GM20000 (cell line): ENCODE measurements at places on chromosomes 3 and 15.

DNA sequence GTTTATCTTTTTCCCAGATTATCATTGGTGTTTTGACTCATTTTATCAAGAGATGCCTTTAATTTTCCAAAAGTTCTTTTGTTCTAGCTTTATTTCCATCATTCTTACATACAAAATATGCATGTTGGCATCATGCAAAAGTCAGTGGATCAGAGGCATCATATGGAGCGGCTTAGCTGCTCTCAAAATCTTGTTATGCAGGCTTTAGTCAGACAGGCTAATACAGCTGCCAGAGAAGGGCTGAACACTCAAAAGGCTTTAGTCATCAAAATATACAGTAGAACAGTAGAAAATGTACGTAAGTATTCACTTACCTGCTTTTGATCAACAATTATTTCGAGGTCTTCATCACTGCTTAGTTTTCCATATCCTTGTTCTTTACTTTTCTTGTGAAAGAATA is 65.5 kb downstream of the PEX5L start:
- DNase-seq = no peak

DNA sequence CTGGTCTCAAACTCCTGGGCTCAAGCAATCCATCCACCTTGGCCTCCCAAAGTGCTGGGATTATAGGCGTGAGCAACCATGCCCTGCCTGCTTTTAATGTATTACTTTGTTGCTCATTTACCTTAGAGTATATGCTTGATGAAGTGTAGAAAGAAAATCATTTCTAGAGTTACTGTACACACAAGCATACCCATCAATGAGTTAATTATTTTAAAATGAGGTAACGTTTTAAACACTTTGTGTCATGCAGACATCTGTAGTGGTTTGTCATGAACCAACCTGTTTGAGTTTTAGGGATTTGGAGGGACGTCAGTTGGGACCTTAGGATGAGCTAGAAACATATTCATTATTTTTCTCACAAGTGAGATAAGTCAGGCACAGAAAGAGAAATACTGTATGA is 332.4 kb upstream of the IGF1R start:
- no peak for DNase-seq

- no peak for DNase-seq
Observed at GRCh38 chr3:98500019-98500418, 2.5 kb downstream of the OR5K2 start.

DNA sequence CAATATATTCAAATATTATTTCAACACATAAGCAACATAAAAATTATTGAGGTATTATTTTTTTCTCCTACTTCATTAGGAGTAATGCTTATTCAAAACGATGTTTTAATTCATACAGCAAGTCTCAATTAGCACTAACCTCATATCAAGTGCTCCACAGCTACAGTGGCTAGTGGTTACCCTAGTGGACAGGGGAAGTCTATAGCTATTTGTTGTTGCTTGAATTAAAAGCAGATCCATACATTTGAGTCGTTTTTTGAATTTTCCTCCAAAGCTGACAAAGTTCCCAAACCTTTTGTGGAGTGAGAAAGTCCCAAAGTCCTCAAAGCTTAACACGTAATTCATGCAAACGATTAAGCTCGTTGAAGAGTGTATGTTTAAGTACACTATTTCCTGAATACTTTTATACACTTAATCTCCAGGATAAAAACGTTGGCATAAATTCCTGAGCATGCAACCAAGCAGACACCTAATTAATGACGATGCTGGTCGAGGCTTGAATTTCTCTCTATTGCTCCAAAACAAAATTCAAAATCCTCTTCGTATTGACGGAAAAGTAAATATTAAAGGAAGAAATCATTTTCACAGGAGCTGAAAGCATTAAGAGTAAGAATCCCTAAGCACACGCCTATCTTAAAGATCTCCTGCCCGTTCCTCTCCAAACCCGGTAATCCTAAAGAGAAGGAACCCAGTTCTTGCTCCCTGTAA is 985 bp downstream of the VPS13C start:
- no peak for DNase-seq

DNA sequence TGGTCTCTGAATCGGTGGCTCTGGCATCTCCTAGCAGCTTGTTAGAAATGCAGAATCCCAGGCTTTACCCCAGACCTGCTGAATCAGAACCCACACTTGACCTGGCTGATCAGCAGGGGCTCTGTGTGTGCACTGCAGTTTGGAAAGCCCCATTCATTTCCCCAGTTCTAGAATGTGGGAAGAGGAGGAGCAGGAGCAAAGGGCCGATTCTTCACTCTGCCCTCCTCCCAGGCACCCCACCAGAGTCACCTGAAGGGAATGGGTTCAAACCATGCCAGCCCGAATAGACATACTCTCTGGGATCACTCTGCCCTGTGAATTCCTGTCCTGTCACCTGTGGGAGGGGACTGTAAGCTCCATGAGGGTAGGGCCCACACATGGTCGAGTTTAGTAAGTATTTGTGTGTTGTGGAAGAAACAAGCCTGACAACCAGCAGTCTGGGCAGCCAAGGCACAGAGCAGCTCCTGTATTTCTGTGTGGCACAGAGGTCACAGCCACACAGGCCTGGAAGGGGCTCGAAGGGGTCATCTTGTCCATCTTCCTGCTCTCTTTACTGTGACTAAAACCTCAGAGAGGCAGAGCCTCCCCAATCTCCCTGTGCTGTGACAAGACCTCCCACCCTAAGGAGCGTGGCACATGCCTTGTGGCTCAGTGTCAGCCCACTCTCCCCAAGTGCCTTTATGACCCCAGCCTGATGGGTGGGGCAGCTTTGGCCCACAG is 29.0 kb upstream of the HHATL start:
- no peak for DNase-seq

- DNase-seq = no peak
Observed at GRCh38 chr15:60835974-60836373, 357.0 kb upstream of the ICE2 start.

GRCh38 chr3:129439226-129439816 is 427 bp downstream of the MBD4 start:
- DNase-seq = peak; percentile 41

DNA sequence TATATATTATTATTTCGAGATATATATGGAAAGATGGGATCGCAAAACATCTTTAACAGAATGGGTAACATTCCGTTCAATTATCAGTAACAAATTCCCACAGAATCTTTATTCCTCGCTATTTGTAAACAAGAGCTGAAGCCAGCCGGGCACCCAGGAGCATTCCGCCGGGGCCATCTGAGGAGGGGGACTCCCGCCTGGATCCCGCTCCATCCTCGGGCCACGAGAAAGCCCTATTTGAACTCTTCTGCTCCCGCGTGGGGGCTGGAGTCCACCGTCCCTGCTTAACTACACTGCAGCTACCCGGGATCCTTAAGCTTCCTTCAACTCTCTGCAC is 687 bp downstream of the GPR176 start:
- DNase-seq = no peak

DNA sequence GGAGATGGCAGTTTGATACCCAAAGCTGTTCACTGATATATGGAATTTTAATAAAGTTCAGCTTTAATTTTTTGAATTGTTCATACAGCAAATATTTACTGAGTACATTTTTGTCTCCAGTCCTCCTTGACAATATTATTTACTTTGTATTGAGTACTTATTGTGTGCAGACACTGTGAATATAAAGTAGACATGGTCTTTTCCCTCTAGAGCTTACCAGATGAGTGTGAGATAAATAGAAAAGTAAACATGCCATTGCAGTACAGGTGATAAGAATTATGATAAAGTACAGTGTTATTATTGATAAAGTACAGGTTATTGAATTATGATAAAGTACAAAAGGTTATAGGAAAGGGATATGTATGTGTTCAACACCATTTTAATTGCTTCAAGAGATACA is 2.1 kb downstream of the UBA5 start:
- no peak for DNase-seq

DNA sequence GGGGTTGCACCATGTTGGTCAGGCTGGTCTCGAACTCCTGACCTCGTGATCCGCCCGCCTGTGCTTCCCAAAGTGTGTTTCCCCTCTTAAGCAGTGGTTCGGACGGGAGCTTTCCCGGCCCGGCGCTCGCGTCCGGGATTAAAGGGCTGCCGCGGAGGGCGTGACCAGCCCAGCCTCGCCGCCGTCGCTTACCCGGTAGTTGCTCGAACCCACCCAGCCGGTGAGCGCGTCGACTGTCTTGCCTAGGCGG is 513 bp downstream of the CLASP2 start:
- DNase-seq = no peak

DNA sequence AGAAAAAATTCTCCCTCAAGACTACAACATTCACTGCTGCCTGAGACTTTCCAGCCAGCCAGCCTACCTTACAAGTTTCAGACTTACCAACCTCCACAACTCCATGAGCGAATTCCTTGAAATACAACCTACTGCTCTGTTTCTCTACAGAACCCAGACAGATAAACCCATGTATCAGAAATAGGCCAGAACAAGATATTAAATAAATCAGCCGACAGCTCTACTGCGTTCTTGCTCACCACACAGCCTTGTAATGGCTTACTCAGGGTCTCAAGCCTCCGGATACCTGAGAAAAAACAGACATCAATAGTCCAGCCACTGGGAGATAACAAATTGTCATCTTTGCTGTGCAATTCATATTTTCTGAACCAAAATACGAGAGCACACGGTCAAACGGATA is 43.6 kb upstream of the LIPC start:
- DNase-seq = no peak

- no peak for DNase-seq
Observed at GRCh38 chr3:175965036-175965435, 1105.9 kb downstream of the NAALADL2 start.

DNA sequence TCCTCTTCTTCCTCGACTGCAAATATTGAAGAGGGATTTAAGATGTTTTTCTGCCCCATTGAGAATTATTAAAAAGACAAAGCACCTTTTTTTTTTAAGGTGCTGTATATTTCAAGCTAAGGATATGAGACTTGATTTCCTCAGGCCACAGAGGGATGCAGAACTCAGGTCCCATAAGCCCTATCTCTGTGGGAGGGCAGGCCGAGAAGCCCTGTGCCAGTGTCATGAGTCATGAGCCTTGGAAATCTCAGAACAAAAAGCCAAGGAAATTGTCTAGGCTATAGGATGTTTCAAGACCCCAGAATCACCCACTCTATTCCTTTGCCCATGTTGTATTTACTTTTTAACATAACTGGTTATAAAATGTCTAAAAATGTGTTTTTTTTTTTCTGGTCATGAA is 7.3 kb downstream of the ESYT3 start:
- DNase-seq = no peak

- DNase-seq = no peak
Observed at GRCh38 chr3:94626573-94626972, 563.7 kb downstream of the NSUN3 start.

- DNase-seq = no peak
Observed at GRCh38 chr15:74221399-74222239, 14.5 kb upstream of the CCDC33 start.

GRCh38 chr3:188791311-188791710 is 380.5 kb upstream of the TPRG1 start:
- no peak for DNase-seq

GRCh38 chr15:99126131-99126588 is 21.3 kb downstream of the SYNM start:
- DNase-seq = no peak

GRCh38 chr3:30712991-30713390 is 106.6 kb downstream of the TGFBR2 start:
- DNase-seq = no peak

DNA sequence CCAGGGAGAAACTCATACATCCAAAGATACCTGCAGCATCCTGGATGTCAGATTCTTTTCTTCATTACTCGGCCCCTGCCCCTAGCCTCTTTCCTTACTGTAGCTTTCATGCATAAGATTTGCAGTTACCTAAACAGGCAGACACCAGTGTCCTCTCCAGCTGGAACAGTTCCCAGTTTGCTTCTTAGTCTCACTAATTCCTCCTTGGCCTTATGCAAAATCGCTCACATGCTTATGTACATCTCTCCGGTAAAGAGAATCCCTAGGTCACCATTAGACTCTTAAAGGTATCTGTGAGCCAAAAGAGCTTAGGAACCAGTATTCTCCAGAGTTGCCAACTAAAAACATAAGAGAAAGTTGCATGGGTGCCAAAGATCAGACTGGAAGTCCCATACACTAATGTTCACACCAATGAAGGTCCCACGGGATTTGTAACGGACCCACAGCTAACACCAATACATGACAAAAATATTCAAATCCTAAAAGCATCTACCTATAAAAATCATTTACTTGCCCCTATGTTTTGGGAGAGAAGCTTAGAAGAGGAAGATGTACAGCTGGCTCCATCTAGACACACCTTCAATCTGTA is 66.6 kb downstream of the CBLB start:
- no peak for DNase-seq

- no peak for DNase-seq
Observed at GRCh38 chr3:20078194-20078714, 38.0 kb downstream of the KAT2B start.

DNA sequence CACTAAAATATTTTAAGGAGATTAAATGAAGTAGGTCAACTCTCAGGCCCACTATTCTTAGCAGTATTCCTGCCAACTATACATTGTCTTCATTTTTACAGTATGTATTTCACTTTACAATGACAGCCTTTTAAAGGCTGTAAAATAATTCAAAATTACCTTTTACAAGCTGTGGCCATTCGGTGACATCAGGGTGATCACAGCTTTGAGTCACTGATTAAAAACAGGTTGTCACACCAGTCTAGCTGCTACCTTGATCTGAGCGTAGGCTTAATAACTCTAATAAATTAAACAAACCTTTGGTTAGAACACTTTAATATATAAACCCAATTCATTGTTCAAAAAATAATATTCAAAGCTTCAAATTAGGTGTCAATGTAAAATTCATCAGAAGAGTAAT is 29.9 kb downstream of the UBE3A start:
- no peak for DNase-seq

DNA sequence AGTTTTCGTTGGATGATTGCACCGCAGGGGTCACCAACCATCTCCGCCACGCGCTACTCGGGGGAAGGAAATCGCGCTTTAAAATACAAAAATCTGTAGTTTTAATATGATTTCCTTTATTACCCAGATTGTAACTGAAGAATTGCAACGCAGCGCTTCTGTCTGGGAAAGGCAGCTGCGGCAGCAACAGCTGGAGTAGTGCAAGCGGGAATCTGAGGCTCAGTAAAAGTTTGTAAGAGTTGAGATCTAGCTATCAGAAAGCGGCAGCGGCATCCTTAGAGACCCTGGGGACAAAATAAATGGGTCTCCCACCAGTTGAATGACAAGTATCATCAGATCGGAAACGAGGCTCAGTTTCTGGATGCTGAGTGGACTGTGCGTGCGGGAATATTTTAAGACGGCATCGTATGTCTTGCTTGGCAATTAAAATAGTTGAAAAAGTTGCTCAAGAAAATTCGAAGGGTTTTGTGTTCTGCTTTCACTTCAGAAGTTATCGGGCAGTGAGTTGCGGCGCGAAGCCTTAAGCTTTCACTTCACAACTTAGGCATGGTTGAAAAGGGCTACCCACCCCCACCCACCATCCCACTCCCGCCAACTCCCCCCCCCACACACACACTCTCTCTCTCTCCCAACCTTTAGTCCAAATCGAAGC is 2.7 kb downstream of the MECOM start:
- DNase-seq = peak; percentile 61
